Activated CD4-positive, alpha-beta T cell treated with anti-CD3 and anti-CD28 coated beads for 24 hours (primary cell): ENCODE measurements at places on chromosomes 11 and 22.

DNA sequence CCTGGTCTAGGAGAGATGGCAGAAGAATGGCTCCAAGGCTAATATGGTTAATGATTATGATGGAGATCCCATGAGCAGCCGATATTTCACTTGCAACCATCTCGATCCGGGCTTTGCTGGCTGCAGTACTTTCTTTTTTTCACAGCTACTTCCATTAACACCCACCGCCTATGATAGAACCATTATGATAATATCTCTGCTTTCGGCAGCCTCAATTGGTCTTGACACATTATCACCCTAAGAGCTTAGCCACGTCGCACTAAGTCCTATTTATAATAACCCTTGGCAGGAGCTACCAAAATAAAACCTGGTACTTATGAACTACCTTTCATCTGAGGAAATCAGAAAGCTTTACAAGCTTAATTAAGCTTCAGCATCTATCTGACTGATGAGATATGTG, 7.6 kb upstream of the FJX1 start:
- DNase-seq: no peak

DNA sequence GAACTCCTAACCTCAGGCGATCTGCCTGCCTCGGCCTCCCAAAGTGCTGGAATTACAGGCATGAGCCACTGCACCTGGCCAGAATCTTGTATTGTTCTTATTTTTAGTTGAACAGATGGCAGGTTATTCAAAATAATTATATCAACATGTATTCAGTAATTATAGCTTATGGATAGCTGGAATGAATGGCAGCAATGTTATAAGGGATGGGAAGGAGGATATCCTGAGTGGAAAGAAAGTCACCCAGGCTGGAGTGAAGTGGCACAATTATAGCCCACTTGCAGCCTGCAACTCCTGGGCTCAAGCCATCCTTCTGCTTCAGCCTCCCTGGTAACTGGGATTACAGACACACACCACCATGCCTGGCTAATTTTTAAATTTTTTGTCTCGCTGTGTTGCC, 88.1 kb downstream of the MED15 start:
- no peak for DNase-seq

DNA sequence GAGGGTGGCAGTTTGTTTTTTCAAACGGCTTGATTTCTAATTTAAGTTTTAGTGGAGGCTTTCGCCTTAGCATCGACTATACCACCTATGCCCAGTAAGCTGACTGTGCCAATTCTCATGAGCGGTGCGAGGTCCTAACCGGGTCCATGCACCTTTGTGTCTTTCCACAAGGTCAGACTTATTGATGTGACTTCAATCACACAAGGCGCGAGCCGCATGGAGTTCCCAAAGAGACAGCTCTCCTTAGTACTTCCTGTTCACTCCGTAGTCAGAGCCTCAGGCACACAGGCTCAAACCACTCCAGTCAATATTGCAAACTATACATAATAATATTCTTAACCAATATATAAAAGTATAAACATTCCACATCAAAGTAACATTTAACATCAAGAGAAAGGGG, 18.2 kb downstream of the ST14 start:
- no peak for DNase-seq

DNA sequence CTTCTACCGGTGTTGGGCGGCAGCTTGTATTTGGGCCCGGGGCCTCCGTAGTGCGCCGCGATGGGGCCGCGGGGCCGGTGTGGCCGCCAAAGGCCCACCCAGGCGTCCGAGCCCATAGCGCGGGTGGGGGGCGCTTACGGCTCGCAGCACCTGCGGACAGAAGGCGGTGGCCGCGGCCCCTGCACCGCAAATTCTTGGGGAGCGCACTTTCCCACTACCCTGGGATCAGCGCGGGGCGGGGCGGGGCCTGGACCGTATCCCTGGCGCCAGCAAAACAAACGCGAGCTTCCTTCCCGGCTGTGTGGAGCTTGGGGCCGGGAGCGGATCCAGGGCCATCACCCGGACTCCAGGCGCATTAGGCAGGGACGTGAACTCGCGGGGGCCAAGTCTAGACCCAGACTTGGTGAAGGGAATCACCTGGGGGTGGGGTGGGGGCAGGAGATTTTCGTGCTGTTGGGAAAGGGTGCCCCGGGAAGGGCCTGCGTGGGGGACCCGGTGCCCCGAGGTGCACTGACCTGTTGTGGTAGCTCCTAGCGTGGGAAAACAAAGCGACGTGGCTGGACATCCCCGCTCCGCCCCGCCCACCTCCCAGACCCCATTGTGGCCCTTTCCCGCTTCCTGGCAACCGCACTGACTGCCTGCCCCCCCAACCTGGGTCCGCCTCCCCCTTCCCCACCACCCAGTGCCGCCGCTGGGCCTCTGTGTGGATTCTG, 2.3 kb upstream of the TYMP start:
- DNase-seq: no peak

DNA sequence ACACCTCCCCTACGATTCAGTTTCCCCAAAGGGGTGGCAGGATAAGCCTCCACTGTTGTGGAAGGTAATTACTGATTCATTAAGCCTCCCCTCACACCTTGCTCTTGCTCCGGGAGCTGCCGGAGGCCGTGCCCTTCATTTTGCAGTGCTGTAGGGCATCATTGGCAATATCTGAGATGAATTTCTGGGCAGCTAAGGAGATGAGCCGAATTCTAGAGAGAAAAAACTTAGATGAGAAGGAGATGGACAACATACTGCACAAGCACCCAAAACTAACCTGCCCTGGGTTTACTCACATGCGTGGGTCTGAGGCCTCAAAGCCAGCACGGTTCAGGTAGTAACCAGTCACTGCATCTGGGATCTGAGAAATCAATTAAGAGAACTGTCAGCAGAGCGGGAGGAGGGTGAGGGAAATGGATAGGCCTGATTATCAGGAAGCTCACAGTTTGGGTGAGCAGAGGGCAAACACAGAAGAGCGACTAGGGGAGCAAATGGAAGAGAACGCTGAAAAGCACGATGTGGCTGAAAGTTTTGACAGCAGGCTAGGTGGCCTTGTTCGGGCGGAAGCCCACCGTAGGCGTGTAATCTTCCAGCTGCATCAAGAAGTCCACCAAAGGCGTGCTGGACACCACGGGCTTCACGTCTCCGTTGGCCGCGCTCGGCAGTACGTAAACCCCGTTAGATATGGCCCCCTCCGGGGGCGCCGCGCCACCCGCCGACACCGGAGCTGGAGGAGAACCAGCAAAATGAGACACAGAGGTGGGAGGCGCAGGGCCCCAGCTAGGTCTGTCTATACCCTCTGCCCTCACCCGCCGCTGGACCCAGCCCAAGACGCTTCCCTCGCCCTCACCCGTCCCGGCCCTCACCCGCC, 689 bp downstream of the TAF10 start:
- DNase-seq: no peak

- no peak for DNase-seq
Observed at GRCh38 chr11:8392886-8393285, 129.2 kb upstream of the LMO1 start.

DNA sequence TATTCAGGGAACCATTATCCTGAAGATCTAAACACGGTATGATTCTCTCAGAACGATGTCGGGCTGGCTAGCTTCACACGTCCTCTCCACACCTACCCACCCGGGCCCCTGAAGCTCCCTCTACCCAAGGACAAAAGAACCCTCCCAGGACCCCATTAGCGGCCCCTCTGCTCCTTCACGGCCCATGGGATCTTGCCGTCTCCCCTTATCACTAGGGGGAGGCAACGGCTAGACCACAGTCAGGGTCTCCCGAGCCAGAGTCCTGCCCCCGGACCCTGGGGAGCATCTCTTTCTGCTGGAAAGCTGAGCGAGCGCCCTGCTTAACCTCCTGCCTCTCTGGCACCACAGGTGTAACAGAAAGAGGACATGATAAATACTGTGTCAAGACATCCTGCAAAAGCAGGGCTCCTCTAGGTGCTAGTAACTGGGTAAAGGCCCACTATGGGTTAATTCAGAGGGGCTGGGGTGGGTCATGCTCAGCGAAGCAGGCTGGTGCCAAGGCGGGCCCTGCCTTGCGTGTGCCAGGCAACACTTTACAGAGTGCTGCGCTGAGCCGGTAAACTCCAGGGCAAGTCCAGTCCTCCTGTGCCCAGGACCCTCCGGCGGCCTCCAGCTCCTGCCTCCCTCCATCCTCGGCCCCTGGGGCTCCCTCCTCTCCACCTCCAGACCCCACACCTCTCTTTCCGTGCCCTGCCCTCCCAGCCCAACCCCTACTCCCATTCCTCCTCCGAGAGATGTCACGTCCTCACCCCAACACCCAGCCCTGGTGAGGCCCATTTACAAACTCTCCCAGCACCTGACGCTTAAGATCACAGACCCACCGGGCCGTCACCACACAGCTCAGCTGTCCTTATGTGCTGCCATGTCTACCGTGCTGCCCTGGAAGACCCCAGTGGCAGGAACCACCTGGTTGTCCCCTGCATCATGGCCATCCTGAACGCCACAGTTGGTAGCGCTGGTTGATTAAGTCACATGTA, 3.0 kb downstream of the TOLLIP start:
- no peak for DNase-seq

DNA sequence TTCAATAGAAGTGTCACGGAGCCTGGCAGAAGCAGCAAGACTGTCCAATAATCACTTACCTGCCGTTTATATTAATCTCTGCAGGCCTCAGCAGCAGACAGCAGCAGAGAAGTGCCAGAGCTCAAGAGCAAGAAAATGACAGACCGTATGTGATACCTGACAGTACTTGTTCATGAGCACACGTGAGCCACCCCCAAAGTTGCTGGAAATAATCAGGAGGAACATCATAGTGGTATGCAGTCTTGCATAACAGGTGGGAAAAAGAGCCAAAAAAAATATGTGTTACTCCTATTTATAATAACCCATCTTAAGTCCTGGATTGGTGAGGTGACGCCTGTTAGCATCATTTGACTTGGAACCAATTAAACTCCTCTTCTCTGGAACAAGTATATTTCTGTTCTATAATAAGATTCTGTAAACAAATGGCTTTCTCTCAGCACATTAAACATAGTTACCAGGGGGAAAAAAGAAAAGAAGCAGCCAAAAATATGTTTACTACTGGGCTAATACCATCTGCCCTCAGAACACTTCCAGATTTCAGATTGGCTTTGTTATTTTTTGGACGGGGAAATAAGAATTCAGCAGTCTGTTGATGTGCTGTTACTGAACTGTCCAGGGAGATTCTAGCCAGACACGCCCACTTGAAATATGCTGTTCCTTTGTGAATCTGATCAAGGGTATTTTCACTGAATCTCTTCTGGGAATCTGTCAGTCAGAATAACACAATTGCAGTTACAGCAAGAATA, 7.9 kb upstream of the SLN start:
- DNase-seq: no peak

GRCh38 chr11:65132988-65133700, 1.2 kb downstream of the SYVN1 start:
- DNase-seq: no peak

DNA sequence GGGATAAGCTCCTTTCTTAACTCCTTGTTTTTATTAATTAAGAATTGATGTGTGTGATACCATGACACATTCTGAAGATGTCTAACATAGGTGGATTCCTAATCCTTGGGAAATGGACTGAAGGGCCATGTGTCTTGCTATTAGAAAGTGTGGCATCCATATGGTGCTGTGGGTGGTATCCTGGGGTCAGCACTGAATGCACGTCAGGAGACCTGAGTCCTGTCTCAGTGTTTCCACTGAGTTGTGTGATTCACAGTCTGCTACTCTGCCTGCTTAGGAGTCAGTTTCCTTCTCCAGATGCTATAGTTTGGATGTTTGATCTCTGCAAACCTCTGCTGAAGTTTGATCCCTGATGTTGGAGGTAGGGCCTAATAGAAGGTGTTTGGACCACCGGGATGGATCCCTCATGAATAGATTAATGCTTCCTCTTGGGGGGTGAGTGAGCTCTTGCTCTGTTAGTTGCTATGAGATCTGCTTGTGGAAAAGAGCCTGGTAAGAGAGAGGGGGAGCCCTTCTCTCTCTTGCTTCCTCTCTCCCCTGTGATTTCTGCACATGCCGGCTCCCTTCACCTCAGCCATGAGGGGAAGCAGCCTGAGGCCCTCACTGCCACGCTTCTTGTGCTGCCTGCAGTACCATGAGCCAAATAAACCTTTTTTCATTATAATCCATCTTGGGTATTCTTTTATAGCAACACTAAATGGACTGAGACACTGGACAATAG, 666.5 kb downstream of the NTM start:
- no peak for DNase-seq

DNA sequence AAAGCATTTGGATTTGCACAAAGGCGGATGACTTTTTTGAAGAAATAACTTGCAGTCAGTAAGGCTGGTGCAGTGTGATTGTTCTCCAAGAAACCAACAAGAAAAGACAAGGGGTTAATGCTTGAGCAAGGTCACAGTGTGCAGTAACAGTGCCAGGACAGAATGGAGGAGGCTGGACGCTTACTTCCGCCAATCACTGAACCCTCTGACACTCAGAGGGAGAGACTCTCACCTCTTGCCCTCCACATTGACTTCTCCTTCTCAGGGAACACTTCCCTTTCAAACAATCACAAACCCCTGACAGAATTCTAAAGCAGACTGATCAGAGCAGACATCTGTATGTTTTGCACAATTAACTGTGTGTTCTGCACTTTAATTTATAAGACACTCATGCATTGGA, 228.4 kb downstream of the BLID start:
- DNase-seq: no peak

DNA sequence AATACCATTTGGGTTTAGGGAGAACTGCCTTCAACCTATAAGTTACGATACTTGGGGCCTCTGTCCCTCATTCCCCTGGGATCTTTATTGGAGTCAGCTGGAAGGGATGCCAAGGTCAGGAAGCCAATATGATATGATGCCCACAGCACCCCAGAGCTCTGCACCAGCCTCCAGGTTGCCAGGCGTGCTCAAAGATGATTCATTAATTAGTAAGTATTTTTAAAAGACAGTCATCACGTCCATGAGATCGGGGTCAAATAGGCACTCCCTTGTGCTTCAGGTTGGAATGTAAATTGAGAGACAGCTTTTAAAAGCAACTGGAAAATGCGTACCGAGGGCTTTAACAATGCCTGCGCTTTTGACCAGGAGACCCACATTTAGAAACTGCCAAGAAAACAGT, 57.0 kb upstream of the CD5 start:
- no peak for DNase-seq

GRCh38 chr11:69307871-69308431, 14.0 kb downstream of the MYEOV start:
- no peak for DNase-seq

GRCh38 chr22:20610243-20610686, 102.9 kb downstream of the MED15 start:
- DNase-seq: no peak

DNA sequence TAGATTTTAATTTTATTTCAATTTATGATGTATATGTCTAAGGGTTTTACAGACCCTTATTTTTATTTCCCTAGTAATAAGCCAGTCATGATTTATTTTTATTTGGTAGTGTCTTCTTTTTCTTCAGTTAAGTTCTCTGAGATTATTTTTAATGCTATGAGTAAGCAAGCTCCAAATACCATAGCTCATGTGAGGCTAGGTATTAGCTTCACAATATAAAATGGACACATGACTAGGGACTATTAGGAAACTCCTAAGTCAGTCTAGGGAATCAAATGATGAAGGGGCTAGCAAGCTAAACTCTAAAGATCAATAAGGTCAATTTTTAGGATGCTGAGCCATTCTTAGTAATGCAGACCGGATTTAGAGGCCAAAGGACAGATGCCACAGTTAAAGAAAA, 45.9 kb downstream of the CKAP5 start:
- DNase-seq: no peak

- DNase-seq: no peak
Observed at GRCh38 chr22:50400406-50400805, 57.3 kb downstream of the PPP6R2 start.
